ENCODE measurements at places on chromosomes 5 and 9. TPM values are rescaled to one million over a fixed set of nuclear protein-coding genes. Genes with fewer than 3 reads are reported as not detected.

DNA sequence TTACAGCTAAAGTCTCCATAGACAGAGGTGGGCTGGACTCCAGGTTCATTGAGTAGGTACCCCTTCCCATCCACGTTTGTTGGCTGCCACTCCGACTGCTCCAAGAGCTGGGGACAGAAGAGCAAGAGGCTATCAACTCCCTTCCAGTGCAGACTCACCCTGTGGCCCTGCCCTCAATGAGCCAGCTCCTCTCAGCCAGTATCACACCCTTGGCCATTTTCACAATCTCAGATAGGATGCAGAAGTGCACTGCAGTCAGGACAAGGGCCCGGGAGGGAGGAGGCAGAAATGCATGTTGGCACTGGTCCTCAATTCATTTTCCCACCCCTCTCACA is 6.2 kb downstream of the IRF1 start:
- DNase-seq = no peak

DNA sequence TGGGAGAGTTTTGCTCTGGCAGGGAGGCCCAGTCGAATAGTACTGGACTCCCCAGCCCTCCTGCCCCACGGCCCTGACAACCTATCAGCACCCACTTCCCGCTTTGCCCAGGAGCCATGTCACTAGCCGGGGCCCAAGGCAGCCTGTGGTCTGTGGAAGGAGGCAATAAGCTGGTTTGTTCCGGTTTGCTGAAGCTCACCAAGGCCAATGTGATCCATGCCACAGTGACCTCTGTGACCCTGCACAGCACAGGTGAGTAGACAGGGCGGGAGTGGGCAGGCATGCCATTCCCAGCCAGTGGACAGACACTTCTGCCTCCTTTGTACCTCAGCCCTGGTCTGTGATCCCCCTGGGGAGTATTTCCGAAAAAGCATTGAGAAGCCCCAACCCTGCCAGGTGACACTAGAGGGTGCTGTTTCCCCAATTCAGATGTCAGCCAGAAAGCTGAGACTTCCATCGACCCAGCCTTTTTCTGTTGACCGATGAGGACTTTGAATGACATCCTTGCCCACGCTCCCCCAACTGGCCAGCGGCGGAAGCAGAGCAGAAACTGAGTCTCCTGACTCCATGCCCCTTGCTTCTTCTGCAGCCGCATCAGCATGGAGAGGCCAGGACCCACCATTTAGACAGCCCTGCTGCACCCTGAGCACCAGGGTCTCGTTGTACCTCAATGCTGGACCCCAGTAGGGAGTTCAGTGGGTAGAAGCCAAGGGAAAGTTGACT is 9.6 kb downstream of the PCYOX1L start:
- no peak for DNase-seq

DNA sequence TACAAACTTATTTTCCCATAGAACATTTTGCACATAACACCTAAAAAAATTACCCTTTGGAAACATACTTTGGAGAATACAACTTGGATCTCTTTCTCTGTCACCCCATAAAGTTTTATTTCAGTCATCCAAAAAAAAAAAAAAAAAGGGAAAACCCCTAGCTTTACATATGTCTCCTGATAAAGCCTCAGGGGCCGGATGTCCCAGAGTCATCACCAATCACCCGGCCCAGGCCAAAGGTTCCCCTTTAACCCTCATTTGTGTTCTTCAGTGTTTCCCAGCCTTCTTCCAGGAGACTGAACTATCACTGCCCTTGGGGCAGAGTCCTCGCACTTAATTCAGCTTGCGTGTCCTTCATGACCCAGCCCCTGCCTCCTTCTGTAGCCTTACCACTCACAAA is 28.8 kb downstream of the ANXA6 start:
- DNase-seq = no peak

DNA sequence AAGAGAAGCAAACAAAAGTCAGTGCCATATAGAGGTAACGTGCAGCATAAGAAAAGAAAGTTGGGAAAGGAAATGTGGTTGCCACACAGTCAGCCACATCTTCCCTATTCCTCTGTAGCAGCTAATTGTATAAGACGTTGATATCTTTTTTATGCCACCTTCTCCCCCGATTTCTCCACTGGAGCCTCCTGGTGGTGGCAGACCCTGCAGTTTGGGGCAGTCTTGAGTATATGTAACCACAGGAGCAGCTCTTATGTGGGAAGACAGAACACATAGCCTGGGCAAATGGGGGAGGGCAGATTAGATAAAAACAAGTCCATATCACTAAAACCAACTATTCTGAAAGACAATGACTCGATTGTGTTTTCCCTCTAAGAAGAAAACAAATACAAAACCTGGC is 99.7 kb downstream of the PLCXD3 start:
- no peak for DNase-seq

The ANKRD31 gene
- total RNA-seq = not detected

DNA sequence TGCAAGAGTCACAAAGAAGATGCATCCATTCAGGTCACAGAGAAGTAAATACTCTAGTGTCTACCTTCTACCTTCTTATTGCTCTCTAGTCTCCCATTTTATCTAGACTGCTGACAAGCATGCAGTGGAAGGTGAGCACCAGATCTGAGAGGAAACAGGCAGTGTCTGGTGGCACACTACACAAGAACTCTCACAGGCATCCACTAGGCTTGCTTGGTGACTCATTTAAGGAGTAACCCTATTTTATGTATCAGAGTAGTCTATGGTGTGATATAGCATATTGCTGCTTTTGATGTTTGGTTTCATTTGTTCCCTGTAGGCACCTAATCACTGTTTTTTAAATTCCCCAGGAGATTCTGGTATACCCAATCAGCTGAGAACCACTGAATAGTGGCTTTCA is 1.6 kb upstream of the THBS4 start:
- no peak for DNase-seq

DNA sequence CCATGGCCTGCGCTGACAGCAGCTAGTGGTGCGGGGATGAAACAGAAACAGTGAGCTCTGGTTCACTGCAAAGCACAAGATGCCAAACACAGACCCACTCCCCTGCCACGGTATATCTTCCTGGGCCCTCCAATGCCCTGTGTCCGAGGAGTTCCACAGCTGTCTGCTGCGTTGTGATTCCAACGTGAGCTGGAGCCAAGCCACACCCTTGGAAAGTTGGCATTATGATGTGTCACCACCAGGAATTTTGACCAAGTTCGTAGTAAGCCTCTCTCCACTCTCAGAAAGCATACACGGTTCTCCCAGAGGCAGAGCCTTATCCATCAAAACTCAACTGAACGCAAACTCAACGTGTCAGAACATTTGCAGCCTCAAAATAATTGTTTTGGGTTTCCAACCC is 55.6 kb downstream of the MACROH2A1 start:
- no peak for DNase-seq

GRCh38 chr5:87768190-87768589 is 355.5 kb upstream of the CCNH start:
- no peak for DNase-seq

DNA sequence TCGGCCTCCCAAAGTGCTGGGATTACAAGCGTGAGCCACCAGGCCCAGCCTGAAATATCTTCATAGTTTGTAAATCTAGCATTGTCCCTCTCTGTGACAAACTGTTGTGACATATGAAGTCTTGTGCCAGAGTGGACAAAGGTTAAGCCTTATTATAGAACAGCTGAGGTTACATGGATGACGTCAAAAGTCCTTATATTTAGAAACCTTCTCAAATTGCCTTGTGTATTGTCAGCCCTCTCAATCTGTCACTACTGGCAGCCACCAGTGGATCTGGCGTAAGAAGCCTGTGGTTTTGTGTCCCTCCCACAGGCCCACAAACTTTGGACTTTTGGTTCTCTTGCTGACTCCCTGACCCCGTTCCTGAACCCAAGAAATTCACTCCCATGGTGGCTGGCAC is 79.4 kb upstream of the CCDC112 start:
- DNase-seq = peak; percentile 45

GRCh38 chr9:21154018-21154608 is 12.3 kb downstream of the IFNA21 start:
- no peak for DNase-seq

DNA sequence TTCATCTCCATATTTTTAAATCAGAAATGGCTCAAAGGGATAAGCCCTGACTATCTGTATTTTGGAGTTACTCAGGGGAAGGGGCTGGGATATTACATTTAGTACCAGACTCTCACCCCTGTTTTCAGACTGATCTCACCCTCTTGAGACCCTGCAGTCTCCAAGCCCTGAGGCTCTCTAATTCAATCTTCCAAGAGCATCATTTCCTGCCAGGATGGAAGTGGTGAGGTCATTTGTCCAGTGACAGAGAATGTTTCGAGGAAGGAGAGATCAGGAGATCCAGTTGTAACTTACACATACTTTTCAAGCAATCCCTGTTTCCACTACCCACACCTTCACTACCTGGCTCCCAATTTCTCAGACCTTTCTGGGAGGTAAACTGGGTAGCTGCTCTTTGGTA is 295.5 kb upstream of the EFNA5 start:
- no peak for DNase-seq

DNA sequence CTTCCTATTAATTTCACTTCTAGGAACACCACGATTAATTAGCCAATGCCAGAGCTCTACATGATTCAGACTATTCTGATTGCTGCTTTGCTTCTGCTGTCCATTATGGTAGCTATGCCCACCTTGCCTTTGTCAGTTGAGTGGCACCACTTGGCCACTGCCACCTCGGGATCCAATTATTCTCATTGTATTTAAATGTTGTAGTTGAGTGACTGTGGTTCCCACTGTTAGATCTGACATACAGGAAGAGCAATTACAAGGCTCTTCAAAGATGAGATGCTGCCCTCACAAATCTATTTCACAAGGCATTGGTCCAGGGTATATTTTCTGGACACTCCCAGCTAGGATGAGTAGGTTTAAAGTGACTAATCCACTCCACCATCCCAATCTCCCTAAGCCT is 864.5 kb upstream of the EDIL3 start:
- no peak for DNase-seq

- DNase-seq = no peak
Measured at GRCh38 chr5:27240791-27241190, 202.4 kb upstream of the CDH9 start.

The C5orf63 gene
- total RNA-seq = 10.9 TPM

DNA sequence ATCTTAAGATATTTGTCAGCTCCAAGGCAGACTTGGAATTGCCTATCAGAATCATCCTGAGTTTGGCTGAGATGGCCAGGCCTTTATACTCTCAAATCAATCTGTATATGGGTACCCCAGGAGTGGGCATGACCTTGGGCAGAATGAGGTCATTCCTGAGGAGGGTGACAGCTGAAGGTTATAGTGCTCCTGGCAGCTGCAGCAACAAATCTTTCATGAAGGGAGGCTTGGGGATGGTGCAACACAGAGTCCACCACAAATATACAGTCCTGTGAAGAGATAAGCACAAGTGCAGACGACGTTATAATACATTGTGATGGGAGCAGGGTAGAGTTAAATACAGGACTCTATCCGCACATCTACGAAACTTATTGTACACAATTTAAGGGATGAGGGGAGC is 21.1 kb upstream of the TRIO start:
- DNase-seq = no peak

The NOTCH1 gene
- 15.4 TPM for total RNA-seq
